Cardiac muscle cell (in vitro differentiated cells and primary cell): ENCODE measurements at places on chromosomes 1 and 21. TPM values are rescaled to one million over a fixed set of nuclear protein-coding genes. Genes with fewer than 3 reads are reported as not detected.

Gene HMCN1
- total RNA-seq, result 19.2 and 28.5 TPM in 2 replicates

DNA sequence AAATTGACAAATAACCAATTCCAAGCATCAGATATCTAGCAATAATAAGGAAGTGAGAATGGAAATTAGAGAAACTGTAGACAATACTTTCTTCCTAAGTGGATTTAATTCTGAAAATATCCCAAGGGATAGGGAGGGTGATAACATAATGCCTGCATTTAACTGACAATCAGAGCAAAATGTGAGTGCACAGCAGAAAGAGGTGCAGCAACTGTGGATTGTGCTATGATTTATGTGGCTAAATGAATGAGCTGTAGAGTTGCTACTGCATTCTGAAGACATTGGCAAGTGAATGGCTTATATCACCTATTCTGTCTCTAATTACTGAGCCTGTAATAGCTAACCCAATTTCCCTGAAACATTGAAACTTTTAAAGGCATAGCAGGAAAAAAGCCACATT, 39.0 kb downstream of the OLFM3 start:
- DNase-seq, result no peak

Gene KRTAP13-2
- not detected in 2 replicates for total RNA-seq

- DNase-seq, result no peak
Measured at GRCh38 chr21:41258617-41259016, 58.0 kb upstream of the FAM3B start.

DNA sequence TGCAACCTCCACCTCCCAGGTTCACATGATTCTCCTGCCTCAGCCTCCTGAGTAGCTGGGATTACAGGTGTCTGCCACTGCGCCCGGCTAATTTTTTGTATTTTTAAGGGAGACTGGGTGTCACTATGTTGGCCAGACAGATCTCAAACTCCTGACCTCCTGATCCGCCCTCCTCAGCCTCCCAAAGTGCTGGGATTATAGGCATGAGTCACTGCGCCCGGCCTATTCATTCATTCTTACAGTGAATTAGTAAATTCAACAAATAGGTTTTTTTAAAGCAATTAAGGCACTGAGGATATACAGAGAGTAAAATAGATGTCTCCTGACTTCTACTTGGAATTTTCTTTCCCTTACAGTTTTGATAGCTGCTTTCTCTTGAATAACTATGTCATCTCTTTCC, 43.5 kb downstream of the CDC42 start:
- no peak for DNase-seq

DNA sequence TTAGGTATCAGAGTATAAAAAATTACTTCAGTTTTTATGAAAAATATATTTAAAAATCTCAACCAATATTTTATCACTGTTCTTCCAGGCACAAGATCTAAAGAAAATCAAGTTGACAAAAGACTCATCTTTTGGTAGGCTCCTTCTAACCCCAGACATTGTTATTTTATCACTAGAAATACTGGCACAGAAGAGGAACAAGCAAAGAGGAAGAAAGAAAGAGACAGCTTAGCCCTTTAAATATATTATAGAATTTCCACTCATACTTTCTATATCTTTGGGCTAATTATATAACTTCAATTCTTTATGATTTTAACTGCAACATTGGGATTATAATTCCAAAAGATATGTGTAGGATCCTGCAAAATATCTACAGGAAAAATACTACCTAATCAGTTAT, 32.4 kb downstream of the SPTA1 start:
- no peak for DNase-seq

GRCh38 chr1:90161625-90162024, 166.7 kb downstream of the ZNF326 start:
- DNase-seq, result no peak

GRCh38 chr1:227315629-227316346, 2.5 kb downstream of the CDC42BPA start:
- peak; percentile 56 for DNase-seq

DNA sequence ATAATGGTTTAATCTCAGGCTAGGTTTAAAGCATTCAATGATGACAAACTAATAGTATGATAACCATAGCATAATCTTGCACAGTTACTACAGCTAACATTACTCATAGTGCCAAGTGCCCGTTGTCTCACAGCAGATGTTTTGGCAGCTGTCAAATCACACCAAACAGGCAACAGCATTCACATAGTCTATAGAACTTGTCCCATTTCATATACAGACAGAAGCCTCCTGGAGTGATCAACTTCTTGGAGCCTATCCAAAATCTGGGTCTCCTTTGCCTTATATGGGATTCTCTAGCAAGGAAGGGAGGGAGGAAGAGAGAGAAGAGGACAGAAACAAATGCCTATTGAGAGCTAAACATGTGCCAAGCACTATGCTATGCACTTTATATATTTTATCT, 250.6 kb upstream of the ZP4 start:
- DNase-seq, result no peak

DNA sequence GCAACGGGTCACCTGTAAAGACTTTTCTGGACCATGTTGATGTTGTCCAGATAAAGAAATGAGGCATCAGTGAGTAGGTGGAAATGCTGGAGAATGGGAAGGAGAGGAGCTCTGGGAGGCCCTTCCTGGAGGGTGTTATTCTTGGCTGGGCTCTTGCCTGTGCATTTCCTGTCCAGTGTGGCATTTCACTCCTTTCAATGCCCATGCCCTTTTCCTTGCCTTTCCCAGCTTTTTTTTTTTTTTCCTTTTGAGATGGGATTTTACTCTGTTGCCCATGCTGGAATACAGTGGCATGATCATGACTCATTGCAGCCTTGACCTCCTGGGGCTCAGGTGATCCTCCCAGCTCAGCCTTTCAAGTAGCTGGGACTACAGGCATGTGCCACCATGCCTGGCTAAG, 11.8 kb downstream of the NOS1AP start:
- DNase-seq, result peak; percentile 23

DNA sequence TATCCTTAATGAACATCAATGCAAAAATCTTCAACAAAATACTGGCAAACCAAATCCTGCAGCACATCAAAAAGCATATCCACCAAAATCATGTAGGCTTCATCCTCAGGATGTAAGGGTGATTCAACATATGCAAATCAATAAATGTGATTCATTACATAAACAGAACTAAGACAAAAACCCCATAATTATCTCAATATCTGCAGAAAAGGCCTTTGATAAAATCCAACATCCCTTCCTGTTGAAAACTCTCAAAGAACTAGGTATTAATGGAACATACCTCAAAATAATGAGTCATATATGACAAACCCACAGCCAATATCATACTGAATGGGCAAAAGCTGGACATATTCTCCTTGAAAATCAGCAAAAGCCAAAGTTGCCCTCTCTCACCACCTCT, 54.6 kb upstream of the DEPDC1 start:
- DNase-seq, result no peak
